Pericardium fibroblast (primary cell): ENCODE measurements at places on chromosomes 4 and X. TPM values are rescaled to one million over a fixed set of nuclear protein-coding genes. Genes with fewer than 3 reads are reported as not detected.

The DMRTC1B gene
- total RNA-seq, result not detected in 2 replicates

The ZXDA gene
- 4.2 TPM in 2 replicates for total RNA-seq

The GAB3 gene
- total RNA-seq, result 4.6 and 10.5 TPM in 2 replicates

The BEX1 gene
- total RNA-seq, result 3.2 TPM in 1 of 2 replicates, not detected in the other

The TGIF2LX gene
- not detected in 2 replicates for total RNA-seq

The UNC5C gene
- total RNA-seq, result 0.26 and 0.58 TPM in 2 replicates

The HSFX4 gene
- total RNA-seq, result not detected in 2 replicates

The GABRG1 gene
- total RNA-seq, result not detected in 2 replicates

The NLGN4X gene
- 1.1 and 1.3 TPM in 2 replicates for total RNA-seq

The NAA10 gene
- total RNA-seq, result 89.0 and 90.2 TPM in 2 replicates

The QRFPR gene
- total RNA-seq, result not detected in 2 replicates

The GAGE12F gene
- not detected in 2 replicates for total RNA-seq

The FRMD7 gene
- not detected in 2 replicates for total RNA-seq

The CSN3 gene
- total RNA-seq, result not detected in 2 replicates

The RBMXL3 gene
- not detected in 2 replicates for total RNA-seq

The TMEM255A gene
- 0.26 TPM in 1 of 2 replicates, not detected in the other for total RNA-seq

The RNF150 gene
- 9.0 and 10.3 TPM in 2 replicates for total RNA-seq

The PAPSS1 gene
- 41.5 and 59.3 TPM in 2 replicates for total RNA-seq

The TRIML2 gene
- total RNA-seq, result not detected in 2 replicates
